Bronchial epithelial cell (primary cell): ENCODE measurements at places on chromosomes 1 and 21. TPM values are rescaled to one million over a fixed set of nuclear protein-coding genes. Genes with fewer than 3 reads are reported as not detected.

GRCh38 chr1:204128964-204129896, 22.6 kb downstream of the ETNK2 start:
- peak; percentile 33 for DNase-seq

DNA sequence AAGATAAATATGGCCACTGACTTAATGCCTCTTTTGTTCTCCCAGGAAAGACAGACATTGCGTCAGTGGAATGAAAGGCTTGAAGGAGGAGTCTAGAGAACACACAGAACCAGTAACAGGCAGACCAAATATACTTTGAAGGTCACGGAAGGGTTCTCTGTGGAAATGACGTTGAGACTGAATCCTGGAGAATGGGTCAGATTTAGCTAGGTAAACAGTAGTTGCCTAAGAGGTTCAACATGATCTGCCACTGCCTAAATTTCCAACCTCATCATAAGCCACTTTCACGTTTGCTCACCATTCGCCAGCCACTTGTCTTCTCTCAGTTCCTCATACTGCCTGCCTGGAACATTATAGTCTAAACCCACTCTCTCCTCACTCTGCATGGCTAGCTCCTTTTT, 20.5 kb downstream of the PLA2G4A start:
- no peak for DNase-seq

DNA sequence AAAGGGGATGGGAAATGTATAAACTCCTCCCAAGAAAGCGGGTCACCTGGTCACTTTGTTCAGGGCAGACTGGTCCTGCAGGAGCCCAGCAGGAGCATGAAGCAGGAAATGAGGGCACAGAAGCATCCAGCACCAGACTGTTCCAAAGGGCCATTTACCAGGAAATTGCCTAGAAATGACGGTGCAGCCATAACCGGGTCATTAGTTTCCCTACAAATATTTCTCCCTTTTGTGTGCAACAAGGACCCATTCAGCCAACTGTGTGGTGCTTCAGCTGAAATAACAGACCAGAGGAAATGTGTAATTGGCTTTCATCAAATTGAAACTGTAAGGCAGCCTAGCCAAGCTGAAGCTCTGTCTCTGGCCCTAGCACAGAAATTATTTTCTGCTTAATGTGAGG, 7.6 kb upstream of the CTTNBP2NL start:
- DNase-seq = no peak

GRCh38 chr1:207946756-207947155, 35.8 kb upstream of the CD34 start:
- no peak for DNase-seq

DNA sequence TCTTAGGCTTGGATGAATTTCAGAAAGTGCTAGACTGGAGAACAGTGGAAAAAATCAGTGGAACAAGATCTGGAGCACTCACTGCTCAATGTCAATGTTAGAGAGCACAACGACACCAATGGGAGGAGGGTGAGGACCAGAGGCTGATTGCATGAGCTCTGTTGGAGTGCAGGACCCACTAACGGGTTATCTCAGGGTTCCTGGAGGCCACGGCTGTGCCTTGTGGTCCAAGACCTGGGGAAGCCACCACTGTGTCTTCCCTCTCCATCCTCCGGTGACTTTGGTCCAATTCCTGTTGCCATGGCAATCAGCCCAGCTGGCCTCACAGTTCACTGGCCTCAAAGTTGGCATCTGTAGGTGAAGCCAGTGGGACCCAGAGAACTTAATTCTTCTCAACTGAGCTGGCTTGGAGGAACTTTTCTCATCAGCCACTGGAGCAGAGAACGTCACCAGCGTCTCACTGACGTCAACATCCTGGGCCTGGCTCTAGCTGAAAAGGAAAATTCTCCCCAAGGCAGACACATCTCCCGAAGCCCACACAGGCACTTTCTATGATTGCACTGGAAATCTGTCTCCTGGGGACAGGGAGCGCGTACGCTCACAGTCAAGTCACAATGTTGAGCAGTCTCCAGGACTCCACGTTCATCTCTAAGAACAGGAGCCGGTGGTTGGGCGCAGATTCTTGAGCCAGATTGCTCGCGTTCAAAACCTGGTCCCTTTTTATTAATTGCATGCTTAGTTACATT, 21.9 kb upstream of the GPR157 start:
- no peak for DNase-seq

DNA sequence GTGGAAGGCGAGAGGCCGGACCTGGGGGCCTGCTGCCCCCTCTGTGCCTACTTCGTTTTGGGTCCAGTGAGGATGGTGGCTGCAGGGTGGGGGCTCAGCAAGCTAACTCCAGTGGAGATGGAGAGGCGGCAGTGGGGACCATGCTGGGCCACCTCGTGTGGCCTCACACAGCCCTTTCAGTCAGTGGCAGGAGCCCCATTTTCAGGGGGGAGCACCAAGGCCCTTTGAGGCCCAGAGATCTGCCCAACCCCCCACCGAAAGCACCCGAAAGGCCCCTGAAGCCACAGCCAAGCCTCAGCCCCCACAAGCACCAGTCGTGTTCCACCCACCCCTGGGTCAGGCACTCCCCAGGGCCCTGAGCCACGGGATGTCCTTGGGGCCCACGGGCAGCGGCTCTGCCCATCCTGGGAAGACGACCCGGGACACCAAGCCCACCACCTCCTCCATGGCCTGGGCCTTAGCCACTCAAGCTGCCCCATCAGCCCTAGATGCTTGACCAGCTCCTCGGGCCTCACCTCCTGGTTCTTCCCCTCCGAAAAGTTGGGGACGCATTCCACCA, 345 bp downstream of the FTCD start:
- no peak for DNase-seq

DNA sequence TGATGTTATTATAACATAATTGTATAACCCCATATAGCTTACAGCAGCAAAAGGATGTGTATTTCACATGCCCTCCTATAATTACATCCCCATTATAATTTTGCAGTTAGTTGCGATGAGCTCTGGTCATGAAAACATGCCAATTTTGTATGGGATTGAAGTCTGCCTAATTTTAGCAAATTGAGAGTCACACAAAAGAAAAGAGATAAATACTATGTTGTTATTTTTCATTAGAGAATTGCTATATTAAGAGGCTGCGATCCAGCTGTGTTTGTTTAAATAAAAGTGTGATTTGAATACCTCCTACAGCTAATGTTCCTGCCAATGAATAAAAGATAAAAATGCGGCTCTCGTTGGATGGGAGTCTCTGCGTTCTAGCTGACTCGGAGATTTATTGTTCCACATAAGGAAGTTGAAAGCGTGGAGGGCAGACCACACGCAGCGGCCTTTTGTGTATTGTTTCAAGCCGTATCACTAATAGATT, 461.0 kb upstream of the NFIA start:
- DNase-seq = no peak

DNA sequence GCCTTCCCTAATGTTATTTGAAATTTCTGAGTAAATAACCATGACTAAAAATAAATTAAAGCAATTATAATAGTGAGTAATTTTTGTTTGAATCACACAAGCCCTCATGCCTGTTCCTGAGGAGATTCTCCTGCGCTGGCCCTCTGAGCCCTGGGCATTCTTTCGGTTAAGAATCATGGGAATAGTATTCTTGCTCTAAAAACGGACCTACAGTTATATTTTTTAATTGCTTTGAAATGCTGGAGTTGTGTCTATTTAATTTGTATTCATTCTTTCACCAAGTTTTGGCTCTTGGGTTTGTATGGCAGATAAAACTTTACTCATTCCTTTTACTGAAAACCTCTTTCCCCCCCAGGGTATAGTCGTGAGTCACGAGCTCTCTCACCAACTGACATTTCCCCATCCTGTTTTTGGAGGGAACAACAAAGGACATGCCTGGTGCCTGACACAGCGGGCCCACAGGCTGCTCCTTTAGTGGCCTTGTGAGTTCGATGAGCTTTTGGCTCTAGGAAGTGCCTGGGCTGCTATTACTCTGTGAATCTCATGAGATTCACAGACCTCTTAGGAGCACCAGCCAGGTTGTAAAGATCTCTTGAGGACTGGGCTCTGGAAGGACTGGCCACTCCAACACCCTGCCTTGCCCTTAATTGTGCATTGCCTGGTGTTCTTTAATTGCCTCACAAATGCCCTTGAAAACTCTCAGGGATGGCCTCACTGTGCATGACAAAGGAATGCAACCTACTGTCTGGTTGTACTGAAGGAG, 58.6 kb downstream of the DDR2 start:
- DNase-seq = peak; percentile 96

GRCh38 chr1:21647431-21648351, 21.5 kb downstream of the RAP1GAP start:
- DNase-seq = peak; percentile 50

- peak; percentile 82 for DNase-seq
These were observed 8.8 kb upstream of the TTLL10 start for GRCh38 chr1:1164701-1165451.

- no peak for DNase-seq
These were observed 6.4 kb upstream of the S100A8 start for GRCh38 chr1:153397051-153397923.

GRCh38 chr21:28738882-28739281, 253.8 kb downstream of the LTN1 start:
- DNase-seq = no peak

DNA sequence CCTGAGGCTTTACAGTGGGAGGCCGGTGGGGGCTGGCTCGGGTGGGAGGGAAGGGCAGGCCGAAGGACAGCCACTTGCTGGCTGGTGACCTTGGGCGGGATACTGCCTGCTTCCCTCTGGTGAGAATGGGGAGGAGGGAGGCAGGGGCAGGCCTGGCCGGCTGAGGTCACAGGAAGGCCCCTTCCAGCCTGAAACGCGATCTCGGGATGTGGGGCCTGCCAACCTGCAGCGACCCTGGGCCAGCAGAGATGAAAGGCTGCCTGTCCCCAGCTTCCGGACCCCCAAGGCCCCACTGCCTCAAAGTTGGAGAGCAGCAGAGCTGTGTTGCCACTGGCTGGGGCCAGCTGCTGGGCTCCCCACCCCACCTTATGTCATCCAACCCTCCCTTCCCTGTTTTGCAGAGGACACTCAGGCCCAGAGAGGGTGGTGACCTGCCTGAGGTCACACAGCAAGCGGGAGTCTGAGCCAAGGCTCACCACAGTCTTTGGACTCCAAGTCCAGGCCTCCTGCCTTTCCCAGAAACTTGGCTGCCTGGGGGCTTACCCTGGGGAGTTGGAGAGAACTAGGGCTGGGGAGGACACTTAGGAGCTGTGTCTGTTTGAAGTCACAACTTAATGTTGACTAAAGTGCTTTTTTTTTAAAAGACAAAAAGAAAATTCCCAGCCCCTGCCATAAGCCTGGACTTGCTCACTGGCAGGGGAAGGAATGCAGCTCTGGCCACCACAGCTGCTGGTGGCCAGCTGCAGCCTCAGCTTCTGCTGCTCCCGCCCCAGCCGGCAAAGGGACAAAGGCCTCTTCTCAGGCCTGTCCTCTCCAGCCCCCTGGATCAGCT, 14.8 kb upstream of the WASF2 start:
- DNase-seq = peak; percentile 54

DNA sequence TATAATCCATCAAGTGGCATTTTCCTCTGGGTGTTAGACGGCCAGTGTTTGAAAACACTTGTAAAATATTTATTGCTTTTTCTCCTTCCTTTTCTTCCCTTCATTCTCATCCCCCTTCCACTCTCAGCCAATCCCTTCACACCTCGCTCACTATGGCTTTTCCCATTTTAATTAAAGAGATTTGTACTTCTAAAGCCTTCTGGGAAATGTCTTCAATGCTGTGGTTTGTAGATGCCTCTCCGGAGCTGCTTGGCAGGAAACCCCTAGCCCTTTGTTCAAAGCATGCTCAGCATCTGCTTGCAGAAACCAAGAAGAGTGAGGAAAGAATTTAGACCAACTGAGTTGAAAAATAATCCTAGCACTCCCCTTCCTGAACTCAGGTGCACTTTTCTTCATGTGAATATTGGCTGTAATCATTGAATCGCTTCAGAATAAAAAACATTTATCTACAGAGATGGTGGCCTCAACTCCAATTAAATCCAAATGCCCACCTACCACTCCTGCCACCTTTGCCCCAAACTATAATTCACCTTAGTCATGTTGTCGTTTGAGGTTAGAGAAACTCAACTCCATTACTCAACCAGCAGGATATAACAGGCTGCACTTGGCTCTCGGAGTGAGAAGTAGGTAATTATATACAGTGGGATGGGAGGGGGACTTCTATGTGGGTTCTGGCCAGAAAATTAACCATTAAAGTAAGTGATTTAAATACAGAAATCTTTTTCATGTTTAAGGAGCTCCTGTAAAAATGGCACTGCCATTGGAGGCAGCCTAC, 659.4 kb upstream of the CAMK1G start:
- no peak for DNase-seq

GRCh38 chr1:35300376-35300775, 31.9 kb downstream of the ZMYM4 start:
- DNase-seq = no peak

GRCh38 chr1:45957684-45958083, 154.3 kb downstream of the MAST2 start:
- no peak for DNase-seq

Gene KLHDC7A
- under 0.01 and 0.51 TPM in 2 replicates for total RNA-seq

Gene IL19
- total RNA-seq = 0.13 TPM in 1 of 2 replicates, not detected in the other

Gene S100A1
- total RNA-seq = not detected in 2 replicates

Gene TNFSF18
- total RNA-seq = not detected in 2 replicates

Gene AK5
- total RNA-seq = not detected in 2 replicates

Gene NPL
- 2.4 and 18.8 TPM in 2 replicates for total RNA-seq
